Lower leg skin (tissue), 4 donors: ENCODE measurements at places on chromosomes 2 and 18. TPM values are rescaled to one million over a fixed set of nuclear protein-coding genes. Genes with fewer than 3 reads are reported as not detected.

FOXD4L1 gene
- not detected for total RNA-seq

DSG1 gene
- total RNA-seq, result 1,963 TPM

METTL8 gene
- 34.9 TPM for total RNA-seq

RHBDD1 gene
- total RNA-seq, result 24.1 TPM

TSPYL6 gene
- not detected for total RNA-seq

RUFY4 gene
- total RNA-seq, result not detected

FSHR gene
- total RNA-seq, result not detected

MYO5B gene
- total RNA-seq, result 53.1 TPM

DNMT3A gene
- 6.7 TPM for total RNA-seq

KLHL14 gene
- total RNA-seq, result not detected

LCT gene
- total RNA-seq, result 0.15 TPM

GRCh38 chr2:113282747-113283533 lies 4.2 kb upstream of the PAX8 start:
- peak; percentile 47 for DNase-seq

GRCh38 chr2:71639735-71640134 lies 186.4 kb downstream of the DYSF start:
- no peak for DNase-seq

DNA sequence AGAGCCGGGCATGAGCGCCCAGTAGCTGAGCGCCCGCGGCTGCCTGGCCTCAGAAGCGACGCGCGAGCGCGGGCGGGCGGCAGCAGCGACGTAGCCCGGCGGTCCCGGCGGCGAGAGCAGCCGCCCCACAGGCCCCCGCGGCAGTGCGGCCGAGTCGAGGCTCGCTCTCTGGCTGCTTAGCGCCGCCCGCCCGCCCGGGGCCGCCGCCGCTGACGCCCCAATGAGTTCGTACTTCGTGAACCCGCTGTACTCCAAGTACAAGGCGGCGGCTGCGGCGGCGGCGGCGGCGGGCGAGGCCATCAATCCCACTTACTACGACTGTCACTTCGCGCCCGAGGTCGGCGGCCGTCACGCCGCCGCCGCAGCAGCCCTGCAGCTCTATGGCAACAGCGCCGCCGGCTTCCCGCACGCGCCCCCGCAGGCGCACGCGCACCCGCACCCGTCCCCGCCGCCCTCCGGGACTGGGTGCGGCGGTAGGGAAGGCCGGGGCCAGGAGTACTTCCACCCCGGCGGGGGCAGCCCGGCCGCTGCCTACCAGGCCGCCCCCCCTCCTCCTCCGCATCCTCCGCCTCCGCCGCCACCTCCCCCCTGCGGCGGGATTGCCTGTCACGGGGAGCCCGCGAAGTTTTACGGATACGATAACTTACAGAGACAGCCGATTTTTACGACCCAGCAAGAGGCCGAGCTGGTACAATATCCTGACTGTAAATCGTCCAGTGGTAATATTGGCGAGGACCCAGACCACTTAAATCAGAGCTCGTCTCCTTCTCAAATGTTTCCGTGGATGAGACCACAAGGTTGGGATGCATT lies 847 bp downstream of the HOXD8 start:
- DNase-seq, result peak; percentile 91

DNA sequence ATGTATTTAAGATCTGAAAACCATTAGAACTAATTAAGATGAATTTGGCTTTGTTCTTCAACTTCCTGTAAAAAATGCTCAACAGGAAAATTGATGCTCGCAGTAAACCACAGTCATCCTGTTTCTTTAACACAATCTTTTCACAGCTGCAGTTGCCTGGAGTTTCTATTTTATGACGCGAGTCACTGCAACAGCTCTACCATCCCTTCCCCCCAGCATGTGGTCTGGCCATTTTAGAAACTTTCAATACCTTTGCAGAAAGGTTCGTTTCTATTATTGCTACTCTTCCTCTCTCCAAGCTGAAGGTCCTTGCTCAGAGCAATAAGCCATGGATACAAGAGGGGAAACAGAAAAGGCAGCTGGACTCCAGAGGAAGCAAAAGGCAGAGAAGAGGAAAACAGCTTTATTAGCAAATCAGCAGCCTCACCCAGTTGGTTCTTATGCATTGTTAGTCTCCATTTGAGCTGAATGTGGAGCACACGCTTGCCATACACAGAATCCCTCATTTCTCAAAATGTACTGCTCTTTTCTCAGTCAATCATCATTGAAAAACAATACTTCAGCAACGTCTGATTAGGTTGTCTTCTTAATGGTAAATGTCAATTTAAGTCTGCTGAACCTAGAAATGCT lies 3.9 kb downstream of the WIPF1 start:
- peak; percentile 76 for DNase-seq

DNA sequence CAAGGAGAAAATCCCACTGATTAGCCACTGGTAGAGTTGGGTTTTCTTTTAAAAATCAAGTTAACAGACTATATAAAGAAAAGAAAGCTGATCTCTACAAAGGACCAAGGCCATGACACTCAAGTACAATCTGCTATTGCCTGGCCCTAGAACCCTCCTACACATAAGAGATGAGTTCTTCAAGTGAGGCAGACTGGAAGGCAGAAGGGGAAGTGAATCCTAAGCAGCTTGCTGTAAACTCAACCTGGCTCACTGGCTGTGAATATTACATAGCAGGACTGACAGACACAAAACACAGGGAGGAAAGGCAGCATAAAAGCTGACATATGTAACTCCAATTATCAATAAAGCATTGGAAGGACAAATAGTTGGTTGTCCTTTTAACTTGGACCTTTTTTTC lies 65.4 kb downstream of the TRIP12 start:
- DNase-seq, result no peak

DNA sequence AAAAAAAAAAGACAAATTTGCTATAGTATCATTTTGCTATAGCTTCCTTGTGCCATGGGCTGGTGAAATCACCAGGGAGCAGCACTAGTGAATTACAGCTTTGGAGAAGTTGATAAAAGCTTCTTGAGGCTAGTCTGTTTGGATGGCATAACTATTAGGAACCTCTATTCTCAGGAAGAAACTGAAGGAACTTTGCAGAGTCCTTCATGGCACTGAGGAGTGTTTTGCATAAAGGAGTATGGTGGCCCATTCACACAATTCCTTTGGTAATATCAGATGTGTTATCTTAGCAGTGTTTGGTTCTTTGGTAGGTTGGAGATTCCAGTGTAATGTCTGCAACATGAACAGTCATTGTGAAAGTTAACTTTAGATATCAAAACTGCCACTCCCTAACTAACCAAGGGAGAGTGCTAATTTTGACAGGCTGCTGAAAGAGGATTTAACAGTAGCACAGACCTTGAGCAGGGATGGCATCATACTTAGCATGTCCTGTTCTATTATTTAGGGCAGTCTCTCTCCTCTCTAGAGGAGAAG lies 76.6 kb upstream of the ZFP36L2 start:
- DNase-seq, result no peak

DNA sequence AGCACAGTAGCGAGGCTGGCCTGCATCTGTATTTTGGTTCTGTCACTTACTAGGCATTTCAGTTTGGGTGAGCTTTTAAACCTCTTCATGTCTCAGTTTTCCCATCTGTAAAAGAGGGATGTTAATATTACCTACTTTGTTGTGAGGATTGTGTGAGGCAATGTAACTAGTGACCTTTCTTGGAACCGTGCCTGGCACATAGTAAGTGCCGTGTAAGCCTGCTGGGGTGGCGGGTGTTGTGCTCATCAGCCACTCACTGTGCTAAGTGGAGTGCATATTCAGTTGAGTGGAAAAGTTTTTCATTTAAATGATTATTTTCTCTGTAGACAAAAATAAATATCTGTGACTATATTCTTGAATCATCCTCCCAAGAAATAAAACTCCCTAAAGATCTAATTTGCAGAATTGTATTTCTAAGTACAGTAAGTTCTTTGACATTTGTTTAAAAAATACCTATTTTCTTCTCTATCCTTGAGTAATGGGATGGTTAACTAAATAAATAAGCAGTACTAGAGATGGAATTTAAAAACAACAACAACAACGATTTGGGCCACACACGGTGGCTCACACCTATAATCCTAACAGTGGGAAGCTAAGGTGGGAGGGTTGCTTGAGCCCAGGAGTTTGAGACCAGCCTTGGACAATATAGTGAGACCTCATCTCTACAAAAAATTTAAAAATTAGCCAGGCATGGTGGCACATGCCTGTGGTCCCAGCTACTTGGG lies 56.7 kb downstream of the MALT1 start:
- no peak for DNase-seq

- DNase-seq, result no peak
Measured at GRCh38 chr2:231394211-231395141, 1.0 kb upstream of the B3GNT7 start.

- DNase-seq, result no peak
Measured at GRCh38 chr2:38214209-38214717, 138.3 kb upstream of the CYP1B1 start.

GRCh38 chr2:139940686-139941085 lies 1160.5 kb upstream of the NXPH2 start:
- no peak for DNase-seq

- no peak for DNase-seq
Measured at GRCh38 chr18:55523001-55523400, 65.0 kb downstream of the TCF4 start.

DNA sequence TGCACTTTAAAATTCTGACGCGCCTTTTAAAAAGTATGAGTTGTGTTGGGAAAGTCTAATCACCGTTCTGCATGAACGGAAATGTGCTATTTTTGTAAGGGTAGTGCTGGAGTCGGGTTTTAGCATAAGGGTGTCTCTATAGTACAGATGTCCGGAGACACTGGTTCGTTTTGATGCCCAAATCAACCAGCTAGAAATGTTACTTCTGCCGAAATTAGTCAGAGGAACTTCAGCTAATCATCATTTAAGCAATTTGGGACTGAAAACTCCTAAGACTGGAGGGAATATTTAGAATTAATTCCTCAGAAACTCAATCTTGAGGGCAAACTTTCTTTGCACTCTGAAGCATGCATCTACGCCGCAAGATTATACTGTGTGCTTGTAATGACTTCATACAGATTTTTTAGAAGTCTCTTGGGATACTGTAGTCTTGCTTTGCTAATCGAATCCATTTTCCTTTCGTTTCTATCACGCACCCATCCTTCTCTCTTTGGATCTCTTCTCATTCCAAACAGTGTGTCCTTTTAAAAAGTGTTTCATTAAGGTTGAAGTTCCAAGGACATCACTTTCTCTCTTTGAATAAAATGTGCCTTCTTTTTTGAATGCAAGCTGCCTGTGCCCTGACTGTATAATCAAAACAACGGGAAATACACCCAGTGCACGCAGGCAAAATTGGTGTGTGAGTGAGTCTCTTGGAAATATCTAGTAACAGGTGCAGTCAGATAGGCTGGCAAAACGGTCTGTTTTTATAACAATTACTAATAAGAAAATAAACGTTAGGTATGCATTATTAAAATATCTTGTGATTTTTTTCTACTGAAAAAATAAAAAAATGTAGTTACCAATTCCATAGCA lies 270.9 kb upstream of the TCF4 start:
- DNase-seq, result no peak

- peak; percentile 56 for DNase-seq
Measured at GRCh38 chr18:48673456-48673852, 134.6 kb downstream of the CTIF start.

- DNase-seq, result no peak
Measured at GRCh38 chr2:47422560-47422959, 19.6 kb downstream of the MSH2 start.

DNA sequence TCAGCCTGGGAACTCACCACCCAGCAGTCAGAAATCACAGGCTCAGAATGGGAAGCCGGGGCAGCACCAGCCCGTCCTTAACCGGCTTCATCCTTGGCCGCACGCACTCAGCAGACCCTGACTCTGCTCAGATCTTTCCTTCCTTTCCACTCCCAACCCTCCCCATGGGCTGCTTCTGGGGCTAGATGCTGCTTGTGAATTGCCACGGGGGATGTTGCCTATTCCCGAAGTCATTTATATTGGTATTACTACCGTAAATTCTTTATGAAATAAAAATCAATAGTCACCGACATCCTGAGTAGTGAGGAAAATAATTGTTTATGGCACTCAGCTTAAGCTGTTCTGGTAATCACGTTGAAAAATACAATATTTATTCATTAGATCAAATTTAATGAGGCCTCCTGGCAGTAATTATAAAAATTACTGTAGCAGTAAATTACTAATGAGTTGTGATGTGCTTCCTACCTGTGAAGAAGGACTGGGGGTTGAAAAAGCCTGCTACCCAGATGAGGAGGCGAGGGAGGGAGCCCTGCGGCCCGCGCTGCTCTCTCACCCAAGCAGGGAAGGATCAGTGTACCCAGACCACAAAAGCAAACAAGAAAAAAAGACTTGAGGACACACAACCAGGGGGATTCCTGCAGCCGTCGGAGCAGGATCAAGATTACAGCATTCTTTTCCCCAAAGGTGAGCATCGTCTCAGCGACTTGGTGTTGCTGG lies 31.5 kb downstream of the CDCA7 start:
- DNase-seq, result no peak

DNA sequence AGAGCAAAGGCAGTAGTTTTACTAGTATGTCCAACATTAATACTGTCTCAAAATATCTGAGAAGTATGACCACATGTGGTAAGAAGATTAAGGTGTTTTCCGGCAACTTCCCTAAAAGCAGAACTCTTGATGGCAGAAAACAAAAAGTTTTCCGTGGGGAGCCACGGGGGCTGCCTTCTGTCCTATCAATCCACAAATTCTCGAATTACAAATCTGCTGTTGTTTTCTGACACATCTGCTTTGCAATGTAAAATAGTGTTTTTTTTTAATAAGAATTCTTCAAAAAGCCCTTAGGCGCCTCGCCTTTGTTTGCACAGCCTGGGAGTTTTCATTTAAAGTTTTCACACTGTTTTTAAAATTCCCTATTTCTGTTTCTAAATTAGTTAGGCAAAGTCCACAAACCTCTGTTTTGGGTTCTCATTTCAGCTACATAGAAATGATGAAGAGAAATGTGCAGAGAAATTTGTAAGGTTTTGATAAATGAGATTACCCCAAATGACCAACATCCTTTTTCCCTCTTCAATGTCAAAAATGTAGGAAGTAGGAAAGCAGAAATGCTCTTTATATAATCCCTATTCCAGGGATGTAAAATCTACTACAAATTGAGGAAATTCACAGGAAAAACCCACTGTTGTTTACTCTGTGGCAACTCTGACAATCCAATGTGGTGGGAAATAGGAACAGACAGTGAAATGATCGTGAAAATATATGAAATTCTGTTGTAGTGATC lies 385.8 kb downstream of the ZEB2 start:
- no peak for DNase-seq

GRCh38 chr2:219598308-219599078 lies 836 bp downstream of the STK11IP start:
- no peak for DNase-seq

- DNase-seq, result no peak
Measured at GRCh38 chr18:24629921-24630320, 169.5 kb downstream of the HRH4 start.

- no peak for DNase-seq
Measured at GRCh38 chr2:102282678-102283091, 28.7 kb upstream of the IL1RL1 start.

DNA sequence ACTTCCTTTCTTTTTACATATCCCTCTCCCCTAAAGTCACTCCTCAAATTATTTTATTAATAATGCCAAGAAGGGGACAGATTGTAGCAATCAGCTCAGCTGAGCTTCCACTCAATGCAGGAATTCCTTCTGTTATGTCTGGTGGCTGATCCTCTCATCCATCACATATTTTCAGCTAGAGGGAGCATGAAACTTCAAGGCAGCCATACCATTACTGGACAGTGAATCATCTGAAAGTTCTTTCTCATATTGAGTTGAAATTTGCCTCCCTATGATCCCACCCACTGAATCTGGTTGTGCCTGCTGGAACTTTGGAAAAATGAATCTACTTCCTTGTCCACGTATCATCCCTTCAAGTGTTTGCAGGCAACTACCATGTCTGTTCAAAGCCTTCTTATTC lies 11.2 kb downstream of the ZNF385B start:
- DNase-seq, result no peak
